ENCODE measurements at places on chromosomes 2 and 18.
A peak's percentile ranks its signal among the peaks of the same experiment; 100 is the strongest.

- DNase-seq: peak; percentile 31
These were observed 3.6 kb upstream of the ARL4C start for GRCh38 chr2:234500394-234501006.

- DNase-seq: peak; percentile 31
These were observed at the start of gene MCFD2 for GRCh38 chr2:46915281-46915810. TSS of gene MCFD2 (minus strand) at chr2:46915806. CDS start at chr2:46909171, 6,635 bp downstream.

GRCh38 chr2:189466046-189466445 lies 24.8 kb downstream of the WDR75 start:
- DNase-seq: no peak

GRCh38 chr2:240466579-240467148 lies 31.2 kb downstream of the GPC1 start:
- no peak for DNase-seq

DNA sequence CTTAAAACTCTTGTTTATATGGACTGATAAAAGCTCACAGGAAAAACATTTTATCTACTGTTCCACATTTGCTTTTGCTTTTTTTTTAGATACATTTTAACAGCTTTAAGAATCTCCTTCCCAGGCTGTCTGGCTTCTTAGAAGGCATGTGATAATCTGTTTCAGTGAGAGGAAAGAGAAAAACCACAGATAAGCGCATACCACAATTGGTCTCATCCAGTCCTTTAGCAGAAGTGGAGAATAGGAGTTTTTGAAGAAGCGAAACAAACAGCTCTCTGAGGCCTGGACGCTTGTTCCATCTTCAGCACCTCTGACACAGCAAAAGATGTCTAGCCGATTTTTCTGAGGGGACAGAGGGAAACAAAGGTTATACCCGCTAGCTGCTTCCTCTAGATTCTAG lies 37.6 kb downstream of the RMC1 start:
- no peak for DNase-seq

GRCh38 chr2:105886687-105887086 lies 142.0 kb downstream of the NCK2 start:
- DNase-seq: no peak

DNA sequence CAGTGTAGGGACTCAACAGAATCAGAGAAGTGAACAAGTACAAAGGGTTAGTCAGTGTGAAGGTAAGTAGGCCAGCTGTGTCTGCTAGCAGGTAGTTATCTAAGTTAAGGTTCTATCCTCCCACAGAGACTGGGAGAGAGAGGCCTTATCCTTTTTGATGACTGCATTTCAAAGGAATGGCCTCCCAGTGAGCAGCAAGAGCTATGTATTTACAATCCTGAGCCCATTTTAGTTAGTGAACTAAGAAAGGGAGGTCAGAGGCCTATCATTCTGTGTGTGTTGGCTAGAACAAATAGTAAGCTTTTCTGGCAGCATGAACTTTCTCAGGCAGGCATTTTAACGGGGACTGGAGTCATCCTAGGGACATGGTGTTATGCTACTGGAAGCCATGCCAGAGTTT lies 182.9 kb downstream of the VWC2L start:
- DNase-seq: peak; percentile 74

DNA sequence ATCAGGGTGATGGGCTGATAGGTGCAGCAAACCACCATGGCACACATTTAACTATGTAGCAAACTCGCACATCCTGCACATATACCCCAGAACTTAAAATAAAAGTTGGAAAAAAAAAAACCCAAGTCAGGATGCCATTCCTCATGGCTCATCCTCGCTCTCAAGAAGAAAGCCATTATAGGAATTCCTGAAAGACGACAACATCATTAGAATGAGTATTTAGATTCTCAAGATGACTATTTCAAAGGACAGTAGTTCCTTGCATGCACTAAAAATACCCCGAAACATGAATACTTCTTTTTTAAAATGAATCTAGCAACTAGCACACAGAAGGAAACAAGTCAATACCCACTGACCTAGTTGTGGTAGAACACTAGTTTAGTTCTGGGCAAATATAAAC lies 285.8 kb upstream of the REV1 start:
- DNase-seq: no peak

DNA sequence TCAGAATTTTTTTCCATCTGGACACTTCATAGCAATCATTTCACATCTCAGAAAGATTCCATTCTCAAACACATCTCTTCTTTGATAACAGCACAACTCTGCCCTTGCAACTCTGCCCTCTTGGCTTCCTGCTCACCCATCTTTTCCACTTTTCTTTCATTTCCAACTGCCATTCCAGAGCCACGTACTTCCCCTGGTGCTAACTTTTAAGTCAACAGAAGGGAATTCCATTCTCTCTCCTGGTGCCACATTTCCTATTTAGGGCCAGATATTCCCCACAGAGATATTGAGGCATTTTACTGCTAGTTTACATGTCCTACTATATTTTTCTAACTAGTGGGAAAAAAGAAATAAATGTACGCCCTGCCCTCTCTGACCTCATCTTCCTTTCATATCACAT lies 590.2 kb downstream of the ARHGAP15 start:
- DNase-seq: no peak

- DNase-seq: no peak
These were observed 16.8 kb downstream of the GNLY start for GRCh38 chr2:85710687-85711577.

Measured in MG63 (cell line).